ENCODE measurements at places on chromosomes 3 and 15.

- no peak for DNase-seq
Measured at GRCh38 chr3:25820366-25820765, 30.5 kb downstream of the OXSM start.

DNA sequence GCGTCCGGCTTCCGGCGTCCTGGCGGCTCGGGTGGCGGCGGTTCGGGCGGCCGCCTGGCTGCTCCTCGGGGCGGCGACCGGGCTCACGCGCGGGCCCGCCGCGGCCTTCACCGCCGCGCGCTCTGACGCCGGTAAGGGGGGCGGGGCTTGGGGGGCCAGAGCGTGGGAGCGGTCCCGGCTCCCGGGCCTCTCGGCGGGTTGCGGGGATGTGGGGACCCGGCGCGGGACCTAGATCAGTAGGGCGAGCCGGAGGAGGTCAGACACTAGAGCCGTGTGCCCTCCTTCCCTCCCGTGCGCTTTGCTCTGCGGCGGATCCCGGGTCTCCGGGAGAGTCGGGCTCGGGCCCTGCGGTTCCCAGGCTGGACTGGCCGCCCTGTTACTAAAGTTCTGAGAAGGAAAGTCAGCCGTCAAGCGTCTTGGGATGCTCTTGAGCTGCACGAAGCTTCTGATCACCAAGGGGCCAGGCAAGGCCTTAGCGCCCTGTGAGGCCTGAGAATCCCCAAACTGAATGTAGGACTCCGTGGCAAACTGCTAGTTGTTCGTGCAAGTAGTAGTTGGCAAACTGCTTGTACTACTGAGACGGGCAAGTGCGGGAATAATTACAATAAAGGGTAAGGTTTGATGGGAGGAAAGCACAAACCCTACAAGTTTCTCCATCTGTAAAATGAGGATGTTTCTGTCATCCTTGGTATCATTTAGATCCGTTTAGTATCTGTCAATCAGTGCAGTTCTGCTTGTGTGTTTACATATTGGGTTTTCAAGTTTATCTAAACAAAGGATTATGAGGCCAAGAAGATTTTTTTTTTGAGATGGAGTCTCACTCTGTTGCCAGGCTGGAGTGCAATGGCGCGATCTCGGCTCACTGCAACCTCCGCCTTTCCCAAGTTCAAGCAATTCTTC, 587 bp downstream of the PIGX start:
- no peak for DNase-seq

DNA sequence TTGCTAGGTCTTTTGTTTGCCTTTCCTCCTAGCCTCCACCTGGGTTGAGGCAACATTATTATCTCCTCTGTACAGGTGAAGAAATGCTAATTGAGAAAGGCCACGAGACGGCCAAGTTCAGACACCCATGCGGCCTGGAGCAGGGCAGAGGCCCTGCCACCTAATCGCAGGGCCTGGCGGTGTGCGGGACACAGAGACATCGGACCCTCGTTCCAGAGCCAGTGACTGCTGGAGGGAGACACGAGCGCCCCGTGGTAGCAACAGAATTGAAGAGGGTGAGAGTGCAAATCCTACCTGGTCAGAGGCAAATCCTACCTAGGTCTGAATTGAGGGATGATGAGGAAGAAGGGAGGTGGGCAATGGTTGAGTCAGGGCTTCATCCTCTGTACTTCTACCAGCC, 113.8 kb upstream of the MEF2A start:
- no peak for DNase-seq

DNA sequence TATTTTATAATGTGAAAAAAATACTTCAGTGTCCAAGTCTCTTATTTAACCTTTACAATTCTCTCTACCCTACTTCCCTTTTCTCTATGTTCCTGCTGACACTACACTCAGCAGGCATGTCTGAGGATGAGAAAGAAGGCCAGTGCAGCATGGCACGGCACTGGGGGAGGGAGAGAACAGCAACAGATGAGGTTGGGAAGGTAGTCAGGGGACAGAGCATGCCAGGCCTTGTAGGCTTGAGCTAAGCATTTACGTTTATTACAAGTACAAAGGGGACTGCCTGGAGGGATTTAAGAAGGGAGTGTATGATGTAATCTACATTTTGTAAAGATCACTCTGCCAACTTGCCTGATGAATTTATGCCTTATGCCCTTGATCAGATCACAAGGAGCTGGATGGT, 117.3 kb upstream of the WNT5A start:
- DNase-seq, result no peak

GRCh38 chr3:63538919-63539318, 113.6 kb upstream of the SNTN start:
- no peak for DNase-seq

DNA sequence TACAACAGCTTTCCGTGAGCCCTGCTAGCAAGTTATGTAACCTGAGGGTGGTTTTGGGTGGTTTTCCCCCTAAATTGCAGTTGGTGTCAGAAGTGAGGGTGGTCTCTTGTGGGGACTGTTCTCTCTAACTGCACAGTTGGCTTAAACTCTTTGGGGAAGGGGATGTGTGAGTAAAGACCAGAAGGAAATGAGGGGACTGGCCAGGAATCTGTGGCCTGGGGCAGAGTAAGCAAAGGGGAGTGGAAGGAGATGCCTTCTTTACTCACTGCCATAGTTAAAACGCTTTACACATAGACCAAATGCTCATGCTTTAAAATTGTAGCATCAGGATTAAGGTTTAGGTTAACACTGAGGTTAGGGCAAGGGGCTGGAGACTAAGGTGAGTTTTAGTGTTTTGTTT, 21.2 kb upstream of the XIRP1 start:
- DNase-seq, result no peak

GRCh38 chr3:13021141-13022114, 51.8 kb downstream of the IQSEC1 start:
- no peak for DNase-seq

DNA sequence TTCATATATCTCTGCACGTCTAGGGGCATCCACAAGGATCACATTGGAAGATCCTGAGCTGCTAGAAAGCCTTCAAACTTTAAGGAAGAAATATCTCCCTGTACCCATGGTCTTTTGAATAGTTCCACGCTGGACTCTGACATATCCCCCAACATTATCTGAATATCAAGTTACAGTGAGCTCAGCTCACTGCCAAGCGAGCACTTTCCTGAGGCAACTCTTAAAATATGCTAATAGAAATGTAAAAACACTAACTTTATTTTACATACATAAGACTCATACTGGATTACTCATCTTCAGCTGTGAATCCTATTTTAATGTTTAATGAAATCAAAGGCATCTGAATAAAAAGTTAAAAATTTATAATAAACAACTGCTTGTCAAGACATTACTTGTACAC, 420.2 kb upstream of the CCDC54 start:
- no peak for DNase-seq

DNA sequence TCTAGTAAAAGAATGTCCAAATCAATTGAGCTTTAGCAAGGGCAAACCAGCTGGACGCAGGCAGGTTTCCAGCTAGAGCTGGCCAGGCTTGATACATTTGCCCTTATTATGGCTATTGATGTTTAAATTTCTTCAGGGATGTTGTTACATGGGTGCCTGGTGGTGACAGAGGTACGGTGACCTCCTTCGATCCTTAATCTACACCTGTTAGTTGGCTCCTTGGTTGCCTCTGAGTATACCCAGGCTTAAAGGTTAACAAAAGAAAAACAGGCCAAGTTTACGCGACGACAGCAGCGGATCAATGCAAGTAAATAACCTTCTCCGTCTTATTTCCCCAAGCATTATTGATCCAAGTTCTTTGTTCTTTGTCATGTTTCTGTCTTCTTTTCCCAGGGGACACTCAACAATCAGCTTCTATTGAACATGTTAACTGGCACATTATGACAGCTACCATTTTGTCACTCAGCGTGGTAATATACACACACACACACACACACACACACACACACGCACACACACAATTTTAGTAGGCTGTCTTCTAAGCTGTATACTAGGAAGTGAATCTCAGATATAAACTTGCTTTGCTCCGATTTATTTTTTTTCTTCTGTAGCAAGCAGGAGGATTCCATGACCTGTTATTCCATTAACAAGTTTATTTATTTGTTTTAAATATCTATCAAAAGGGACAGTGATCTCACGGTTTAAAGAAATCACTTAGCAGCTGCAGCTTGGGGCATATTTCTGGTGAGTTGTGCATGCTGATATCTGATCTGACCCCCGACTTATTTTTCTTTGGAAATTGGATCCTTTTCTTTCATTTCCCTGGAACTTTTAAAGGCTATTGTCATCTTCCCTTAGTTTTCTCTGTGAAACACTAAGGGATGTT, 844.7 kb downstream of the MCTP2 start:
- no peak for DNase-seq

DNA sequence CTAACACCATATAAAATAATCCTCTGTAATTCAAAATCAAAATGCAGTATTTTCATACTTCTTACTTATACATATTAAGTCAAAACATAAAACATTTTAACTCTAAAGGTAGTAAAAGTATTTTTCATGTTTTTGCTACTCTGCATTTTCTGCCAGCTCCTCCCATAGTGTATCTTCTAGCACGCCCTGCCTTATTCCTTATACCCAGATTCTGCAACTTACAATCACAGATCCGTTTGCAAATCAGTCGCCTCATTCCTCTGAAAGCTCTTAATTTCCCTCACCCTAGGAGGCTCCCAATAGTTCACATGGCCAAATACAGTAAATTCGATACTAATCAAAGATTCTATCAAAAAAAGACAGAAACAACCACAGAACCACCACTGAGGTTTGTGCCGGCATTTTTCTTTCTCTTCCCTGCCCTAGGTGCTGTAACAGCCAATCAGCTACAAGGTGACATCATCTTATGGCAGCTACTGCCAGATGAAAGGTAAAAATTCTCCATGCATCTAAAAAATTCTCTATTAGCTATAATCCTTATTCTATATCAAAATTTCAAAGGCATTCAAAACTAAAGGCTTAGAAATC, 72.9 kb downstream of the CLASP2 start:
- no peak for DNase-seq

GRCh38 chr15:99239545-99240198, 9.7 kb downstream of the TTC23 start:
- DNase-seq, result no peak

GRCh38 chr3:129527262-129527661, 1.2 kb upstream of the RHO start:
- DNase-seq, result no peak

- DNase-seq, result no peak
Measured at GRCh38 chr15:88849376-88850072, 45.8 kb downstream of the HAPLN3 start.

DNA sequence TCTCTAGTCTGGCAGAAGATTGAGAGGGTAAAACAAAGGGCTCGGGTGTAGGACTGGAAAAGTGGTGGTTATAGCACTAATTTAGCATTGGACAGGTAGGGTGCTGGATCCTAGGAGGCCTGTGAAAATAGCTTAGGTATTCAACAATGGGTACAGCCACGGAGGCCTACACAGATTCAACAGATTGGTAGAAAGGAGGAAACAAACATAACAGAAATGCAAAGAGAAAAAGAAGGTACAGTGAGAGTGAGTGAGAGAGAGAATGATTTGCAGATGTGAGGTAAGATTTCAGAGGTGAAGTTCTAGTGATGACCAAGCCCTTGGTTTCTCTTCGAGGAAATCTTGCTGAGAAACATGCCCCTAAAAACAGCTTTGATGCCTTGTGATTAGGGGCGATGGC, 37.9 kb downstream of the ADIPOQ start:
- no peak for DNase-seq

GRCh38 chr3:125151916-125152315, 60.6 kb downstream of the SLC12A8 start:
- DNase-seq, result no peak

DNA sequence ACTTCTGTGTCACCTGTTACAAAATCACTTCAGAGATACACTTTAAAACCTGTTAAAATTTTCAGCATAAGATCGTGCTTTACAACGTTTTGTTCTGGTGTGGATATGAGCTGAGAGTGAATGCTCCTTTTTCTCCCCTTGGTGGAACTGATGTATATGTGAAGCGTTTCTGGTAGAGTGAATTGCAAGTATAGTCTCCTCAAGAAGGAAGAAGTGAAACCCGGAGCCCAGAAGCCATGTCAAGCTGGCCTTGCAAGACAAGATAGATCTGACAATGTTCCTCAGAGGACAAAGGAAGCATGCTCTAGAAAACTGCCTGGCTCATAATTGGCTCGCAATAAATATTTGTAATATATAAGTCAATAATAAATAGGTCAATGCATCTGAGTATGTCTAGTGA, 23.6 kb downstream of the SERPINI2 start:
- no peak for DNase-seq

DNA sequence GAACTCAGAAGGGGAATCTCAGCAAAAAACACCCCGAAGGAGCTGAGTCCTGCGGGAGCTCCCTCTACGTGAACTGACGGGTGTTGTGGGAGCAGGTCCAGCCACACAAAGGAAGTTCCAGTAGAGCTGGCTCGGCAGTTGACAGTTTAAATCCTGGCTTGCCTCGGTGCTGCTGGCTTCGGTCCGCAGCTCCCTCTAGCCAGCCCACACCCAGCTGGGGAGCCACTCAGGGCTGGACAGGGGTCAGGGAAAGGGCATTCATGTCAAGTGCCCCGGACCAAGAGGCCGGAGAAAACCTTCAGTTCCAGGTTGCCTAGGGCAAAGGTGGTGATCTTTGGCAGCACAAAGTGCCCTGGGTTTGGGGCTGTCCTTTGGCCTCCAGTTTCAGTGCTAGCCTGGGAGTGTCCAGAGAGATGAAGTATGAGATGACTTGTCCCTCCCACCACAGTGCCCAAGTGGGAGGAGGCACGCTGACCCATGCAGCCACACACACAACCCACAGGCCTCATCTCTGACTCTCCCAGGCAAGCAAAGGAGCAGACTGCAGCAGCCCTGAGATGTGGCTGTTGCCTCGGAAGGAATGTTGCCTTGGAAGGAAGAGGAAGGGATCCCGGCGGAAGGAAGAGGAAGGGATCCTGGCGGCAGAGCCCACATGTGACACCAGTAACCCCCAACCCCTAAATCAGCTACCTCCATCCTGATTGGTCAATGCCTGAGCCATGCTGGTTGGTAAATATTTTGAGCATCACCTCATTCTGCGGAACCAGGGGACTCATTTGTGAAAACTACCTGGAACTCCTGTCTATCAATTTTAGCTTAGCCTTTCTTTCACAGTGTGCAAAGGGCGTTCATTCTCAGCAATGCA, 13.9 kb upstream of the ANPEP start:
- DNase-seq, result no peak

GRCh38 chr3:18683900-18684299, 258.8 kb upstream of the SATB1 start:
- no peak for DNase-seq

GRCh38 chr15:41203395-41203794, 27.2 kb downstream of the EXD1 start:
- DNase-seq, result no peak
